DMS153 (cell line): ENCODE measurements at places on chromosomes 2 and 18.

DNA sequence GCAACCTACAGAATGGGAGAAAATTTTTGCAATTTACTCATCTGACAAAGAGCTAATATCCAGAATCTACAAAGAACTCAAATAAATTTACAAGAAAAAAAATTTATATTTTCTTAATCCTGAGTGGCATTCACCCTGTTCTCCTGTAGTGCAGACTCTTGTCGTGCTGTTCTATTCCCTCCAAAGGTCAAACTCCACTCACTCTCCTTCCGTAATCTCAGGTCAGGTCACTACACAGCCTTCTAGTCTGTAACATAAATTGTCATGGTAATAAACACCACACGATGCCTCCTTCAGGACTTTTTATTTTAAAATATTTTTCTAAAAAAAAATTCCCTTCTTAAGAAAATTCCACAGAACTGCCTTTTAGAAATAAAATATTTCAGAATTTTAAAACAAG lies 417.9 kb upstream of the GCFC2 start:
- no peak for DNase-seq

DNA sequence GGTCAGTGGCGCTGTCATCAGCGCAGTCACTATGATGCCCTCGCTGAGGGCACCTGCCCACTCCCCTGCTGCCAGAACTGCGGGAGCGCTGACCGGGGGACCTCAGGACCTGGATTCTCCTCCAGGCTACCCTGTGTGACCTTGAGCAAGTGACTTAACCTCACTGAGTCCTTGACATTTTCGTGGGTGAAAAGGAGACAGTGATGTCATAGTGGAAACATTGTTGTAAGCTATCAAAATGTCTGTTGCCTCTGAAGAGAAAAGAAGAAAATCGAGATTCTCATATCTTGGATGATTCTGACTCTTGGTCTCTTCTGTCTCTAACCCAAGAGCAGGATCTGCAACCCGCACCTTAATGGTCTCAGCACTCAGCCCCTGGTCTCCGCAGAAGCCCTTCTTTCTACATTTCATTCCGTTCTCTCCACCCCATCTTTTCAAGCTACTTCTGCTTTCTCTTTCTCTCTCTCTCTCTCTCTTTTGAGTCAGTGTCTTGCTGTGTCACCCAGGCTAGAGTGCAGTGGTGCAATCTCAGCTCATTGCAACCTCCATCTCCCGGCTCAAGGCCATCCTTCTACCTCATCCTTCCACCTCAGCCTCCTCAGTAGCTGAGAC lies 978 bp upstream of the TUBA4A start:
- no peak for DNase-seq

DNA sequence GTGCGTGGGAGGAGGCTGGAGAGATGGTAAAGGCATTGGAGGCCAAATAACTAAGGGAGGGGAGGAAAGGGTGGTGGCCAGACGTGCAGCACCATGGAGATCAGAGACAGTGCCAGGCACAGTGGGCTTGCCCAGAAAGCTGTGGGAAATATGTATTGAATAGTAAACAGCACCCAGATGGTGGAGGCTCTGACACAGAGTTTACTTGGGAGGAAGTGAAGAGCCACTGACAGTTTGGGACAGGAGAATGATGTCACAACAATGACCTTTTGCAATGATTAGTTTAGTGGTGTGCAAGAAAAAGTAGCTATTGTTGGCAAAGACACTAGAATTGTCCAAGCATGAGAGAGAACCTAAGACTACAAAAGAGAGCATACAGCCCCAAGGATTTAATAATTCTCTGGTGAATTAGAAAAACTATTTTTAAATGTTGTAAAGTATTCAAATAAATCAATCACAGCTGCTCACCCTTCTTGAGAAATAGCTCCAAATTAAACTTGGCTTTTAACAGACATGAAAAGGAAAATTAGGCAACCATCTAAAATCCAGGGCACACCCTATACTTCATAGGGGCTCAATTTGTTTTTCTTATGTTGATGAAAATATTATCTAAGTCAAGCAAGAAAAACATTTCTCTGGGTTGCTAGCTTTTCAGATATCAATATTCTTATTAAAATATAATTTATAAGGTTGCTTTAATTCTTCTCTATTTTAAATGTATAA lies 458.7 kb upstream of the HNRNPA3 start:
- no peak for DNase-seq

- no peak for DNase-seq
Observed at GRCh38 chr18:42437001-42437400, 482.0 kb downstream of the PIK3C3 start.

DNA sequence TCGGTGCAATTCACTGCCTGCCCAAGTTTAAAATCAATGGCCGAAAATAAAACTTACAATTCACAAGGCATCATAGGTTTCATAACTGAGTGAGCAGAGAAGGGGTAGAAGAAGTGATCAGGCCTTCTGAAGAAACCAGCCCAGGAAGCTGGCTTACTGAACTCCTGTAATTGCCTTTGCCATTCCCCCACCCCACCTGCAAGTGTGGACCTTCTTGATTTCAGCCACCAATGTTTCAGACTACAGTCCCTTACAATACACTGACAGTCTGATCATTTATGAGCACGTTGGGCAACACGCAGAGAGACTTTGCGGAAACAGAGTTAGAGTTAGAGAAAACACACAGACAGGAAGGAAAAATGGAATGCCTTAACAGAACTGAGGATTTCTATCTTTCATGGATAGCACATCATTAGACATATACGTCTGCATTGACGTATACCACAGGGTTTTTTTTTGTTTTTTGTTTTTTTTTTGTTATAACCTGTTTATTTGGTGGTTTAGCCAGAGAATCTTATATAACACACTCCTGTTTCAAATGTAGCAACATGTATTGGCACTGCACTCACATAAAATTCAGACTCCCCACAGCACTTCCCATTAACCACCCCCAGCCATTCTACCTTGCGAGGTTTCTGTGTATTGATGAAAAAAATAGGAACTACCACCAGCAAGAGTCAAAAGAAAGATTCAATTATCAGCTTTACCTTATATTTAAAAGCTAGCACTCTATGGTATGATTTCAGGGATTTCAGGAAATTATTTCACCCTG lies 126.4 kb downstream of the CACNB4 start:
- no peak for DNase-seq

DNA sequence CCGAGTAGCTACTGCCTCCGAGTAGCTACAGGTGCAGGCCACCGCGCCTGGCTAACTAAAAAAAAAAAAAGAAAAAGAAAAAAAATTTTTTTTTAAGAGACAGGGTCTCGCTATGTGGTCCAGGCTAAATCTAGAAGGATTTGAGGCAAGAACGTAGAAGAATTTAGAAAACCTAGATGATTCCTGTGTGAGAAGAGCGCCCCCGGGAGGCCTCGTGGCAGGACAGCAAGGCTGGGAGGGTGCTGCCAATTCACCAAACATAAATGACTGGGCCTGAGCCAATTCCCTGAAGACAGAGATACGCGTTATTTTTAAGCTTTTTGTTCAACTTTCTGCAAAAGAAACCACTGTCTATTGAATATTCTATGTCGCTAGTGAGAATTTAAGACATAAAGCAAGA lies 90.1 kb upstream of the TGFA start:
- DNase-seq: no peak

DNA sequence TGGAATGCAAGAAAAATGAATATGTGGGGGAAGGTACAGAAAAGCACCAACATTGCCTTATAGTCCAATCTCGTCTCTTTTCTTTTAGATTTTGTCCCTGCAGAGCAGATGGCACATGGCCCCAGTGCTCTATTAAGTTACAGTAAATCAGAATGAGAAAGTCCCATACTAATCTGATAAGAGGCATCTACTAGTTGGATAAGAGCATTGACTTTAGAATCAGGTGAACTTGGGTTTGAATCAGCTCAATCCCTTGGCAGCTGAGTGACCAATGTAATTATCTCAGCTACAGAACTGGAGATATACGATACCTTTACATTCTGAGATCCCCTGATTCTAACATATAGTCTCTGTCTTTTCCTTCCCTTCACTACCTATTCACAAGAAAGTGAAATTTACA lies 54.8 kb upstream of the PDE1A start:
- DNase-seq: no peak
